Activated CD4-positive, alpha-beta T cell treated with anti-CD3 and anti-CD28 coated beads, Interleukin-2, amount 50 U/mL, for 24 hours (primary cell): ENCODE measurements at places on chromosomes 6 and 20.

- no peak for DNase-seq
These were observed 15.1 kb downstream of the GLYATL3 start for GRCh38 chr6:49514571-49515484.

- DNase-seq: no peak
These were observed 18.7 kb upstream of the TTPAL start for GRCh38 chr20:44457016-44457415.

DNA sequence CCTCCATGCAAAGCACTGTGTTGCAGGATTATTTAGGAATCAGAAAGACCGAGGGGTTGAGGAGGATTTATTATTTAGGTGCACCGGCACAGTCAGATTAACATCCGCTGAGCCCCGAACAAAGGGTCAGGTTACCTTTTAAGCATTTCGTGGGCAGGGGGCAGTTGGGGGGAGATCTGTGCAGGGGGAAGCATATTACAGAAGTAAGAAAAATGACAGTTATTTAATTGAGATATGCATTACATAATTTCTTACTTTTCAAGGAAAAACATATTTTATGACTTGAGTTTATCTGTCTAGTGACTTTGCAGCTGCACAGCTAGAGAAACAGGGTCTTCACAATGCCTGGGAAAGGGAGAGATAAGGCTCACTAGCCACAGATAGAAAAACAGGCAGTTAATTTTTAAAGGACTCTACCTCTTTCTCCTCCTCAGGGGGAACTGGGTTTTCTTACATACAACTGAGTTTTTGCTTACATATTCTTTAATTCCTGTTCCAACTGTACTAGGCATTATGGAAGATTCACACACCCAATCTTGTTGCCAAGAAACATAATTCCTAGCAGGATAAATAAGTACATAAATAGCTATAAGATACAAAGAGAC is 1.7 kb upstream of the HINT3 start:
- DNase-seq: no peak

DNA sequence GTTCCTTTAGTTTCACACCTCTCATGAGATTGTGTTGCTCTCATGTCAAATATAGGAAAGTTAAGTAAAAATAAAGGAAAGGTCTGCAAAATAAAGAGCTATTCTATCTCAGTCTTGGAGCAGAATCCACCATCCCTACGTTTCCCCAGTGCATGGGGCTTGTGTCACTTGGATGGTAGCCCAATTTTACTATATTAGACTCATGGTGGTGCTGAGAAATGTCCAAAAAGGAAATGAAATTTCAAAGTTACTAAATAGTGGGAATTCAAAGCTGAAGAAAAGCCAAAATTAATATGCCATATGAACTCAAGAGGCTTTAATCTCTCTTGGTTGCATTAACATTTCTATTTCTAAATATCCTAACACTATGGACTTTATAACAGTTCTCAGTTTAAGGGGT is 1283.3 kb upstream of the GJE1 start:
- DNase-seq: no peak

- DNase-seq: no peak
These were observed 263.5 kb upstream of the TAB2 start for GRCh38 chr6:149053848-149054558.

DNA sequence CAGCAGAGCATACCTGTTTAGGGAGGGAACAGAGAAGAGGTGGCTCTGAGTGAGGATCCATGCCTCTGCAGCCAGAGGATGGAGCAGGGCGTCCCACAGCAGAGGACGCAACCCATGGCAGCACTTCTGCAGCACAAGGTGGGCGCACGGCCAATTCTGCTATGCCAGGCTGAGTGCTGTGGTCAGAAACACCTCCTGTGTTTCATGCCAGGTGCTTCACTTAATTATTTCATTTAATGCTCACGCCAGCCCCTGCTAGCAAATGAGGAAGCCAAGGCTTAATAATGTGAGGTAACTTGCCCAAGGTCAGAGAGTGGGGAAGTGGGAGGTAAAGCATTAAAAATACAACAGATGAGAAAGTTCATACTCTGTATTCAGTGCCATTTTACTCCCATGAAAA is 68.5 kb upstream of the PTGIS start:
- DNase-seq: no peak

DNA sequence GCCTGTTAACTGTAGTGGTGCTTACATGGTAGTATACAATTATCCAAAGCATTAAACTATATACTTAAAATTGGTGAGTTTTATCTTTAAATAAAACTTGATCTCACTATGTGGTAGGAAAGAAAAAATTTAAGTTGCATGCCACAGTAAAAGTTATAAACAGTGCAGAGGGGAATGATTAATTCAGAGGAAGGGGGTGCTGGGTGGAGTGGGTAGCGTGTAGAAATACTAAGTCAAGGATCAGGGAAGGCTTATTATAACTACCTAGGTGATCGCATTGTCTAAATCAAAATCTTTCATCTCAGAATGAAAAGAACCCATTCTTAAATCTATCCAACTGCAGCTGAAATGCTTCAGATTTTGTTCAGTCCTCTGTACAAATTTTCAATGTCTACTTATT is 428.3 kb downstream of the ADGRB3 start:
- no peak for DNase-seq

- DNase-seq: no peak
These were observed 281.5 kb downstream of the TSHZ2 start for GRCh38 chr20:53253668-53254067.

DNA sequence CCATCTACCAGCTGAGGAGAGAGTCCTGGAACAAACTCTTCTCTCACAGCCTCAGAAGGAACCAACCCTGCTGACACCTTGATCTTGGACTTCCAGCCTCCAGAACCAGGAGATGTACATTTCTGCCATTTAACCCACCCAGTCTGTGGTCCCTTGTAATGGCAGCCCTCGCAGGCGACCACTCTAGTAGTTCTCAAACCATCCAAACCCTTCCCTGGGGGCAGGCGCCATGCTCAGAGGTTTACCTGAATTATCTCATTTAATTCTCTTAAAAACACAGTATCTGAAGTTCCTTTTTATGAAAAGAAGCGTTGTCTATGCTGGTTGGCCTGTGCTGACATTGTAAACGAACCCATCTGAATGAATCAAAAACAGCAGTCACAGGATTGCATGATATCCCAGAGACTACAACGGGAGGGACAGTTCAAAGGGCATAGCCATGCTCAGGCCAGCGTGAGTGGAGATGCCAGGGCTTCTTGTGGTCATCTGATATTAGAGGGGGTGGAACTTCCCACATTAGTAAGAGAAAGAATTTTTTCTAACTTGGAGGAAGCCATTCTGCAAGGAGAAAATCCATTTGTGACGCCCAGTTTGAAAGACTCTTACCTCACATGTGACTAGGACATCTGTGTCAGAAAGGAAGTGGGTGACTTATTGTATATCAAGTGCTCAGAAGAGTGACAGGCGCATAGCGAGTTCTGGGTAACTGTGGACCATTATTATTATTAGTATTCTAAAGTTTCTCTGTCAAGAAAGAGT is 17.2 kb upstream of the TAGAP start:
- DNase-seq: no peak

DNA sequence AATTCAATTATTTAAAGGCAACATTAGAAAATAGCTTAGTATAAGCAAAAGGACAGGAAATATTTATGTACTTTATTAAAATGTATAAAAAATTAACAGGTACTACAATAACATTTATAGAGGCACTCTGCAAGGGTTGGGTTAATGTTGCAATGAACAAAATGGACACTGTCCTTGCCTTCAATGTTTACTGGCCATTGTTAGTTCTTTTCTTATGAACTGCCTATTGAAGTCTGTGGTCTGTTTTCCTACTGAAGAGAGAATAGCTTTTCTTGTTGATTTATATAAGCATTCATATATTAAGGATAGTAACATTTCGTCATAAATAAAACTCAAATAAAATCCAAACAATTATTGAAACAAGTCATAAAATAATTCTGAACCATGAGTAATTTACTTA is 135.3 kb upstream of the BEND6 start:
- DNase-seq: no peak

DNA sequence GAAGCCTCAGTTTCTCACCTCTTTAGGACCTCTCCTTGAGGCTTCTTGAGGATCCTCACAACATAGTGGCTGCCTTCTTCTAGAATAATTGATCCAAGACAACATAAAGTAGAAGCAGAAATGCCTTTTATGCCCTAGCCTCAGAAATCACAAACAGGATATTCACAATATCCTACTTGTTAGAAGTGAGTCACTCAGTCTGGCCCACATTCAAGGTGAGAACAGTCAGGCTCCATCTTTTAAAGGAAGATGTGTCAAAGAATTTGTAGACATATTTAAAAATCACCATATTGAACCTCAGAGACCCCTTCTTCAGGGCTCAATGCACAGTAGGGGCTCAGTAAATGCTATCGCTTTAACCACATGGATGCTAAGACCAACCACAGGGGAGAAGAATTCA is 20.8 kb upstream of the FAM83D start:
- DNase-seq: no peak

GRCh38 chr6:139249395-139249794 is 42.4 kb downstream of the TXLNB start:
- peak; percentile 49 for DNase-seq

DNA sequence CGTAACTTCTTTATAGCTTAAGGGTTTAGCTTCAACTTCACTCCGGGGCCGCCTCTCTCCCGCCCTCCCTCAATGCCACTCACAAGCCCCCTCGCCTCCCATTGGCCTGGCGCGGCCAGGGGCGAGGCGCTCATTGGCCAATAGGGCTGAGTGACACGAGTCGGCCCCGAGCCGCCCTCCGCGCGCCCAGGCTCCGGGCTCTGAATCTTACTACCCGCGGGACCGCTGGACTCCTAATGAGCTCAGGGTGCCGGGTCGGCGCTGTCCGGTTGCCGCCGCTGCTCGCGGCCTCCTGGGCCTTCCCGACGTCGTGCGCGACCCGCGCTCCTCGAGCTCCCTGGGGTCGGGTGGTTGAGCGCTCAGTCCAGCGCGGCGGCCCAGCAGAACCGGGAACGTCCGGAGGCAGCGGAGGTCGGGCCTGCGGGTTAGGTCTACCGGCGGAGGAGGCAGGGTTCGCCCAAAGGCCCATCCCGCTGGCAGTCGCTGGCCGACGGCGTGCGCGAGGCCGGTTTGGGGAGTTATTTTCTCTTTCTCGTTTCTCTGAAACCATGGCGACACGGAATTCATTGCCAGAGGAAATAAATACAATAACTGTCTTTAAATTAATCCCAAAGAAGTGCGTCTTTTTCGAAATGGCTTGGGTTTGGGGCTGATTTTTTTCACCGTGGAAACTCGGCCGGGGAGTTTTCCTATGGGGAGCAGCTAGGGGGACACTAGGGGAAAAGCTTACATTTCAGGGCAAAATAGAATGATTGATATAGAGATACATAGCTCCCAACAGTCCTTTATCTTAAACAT is at the start of gene SIM1:
SIM1 (minus strand) TSS at position 19 of the 798 bp plus-strand sequence. CDS start 1,453 bp downstream, outside the sequence.
- DNase-seq: no peak

GRCh38 chr6:20479526-20479925 is 54.7 kb upstream of the CDKAL1 start:
- DNase-seq: no peak

GRCh38 chr20:14197097-14197496 is 140.3 kb downstream of the FLRT3 start:
- no peak for DNase-seq

GRCh38 chr6:75089151-75089897 is 116.5 kb downstream of the COL12A1 start:
- DNase-seq: no peak

GRCh38 chr6:114040871-114041270 is 69.9 kb upstream of the HDAC2 start:
- no peak for DNase-seq

DNA sequence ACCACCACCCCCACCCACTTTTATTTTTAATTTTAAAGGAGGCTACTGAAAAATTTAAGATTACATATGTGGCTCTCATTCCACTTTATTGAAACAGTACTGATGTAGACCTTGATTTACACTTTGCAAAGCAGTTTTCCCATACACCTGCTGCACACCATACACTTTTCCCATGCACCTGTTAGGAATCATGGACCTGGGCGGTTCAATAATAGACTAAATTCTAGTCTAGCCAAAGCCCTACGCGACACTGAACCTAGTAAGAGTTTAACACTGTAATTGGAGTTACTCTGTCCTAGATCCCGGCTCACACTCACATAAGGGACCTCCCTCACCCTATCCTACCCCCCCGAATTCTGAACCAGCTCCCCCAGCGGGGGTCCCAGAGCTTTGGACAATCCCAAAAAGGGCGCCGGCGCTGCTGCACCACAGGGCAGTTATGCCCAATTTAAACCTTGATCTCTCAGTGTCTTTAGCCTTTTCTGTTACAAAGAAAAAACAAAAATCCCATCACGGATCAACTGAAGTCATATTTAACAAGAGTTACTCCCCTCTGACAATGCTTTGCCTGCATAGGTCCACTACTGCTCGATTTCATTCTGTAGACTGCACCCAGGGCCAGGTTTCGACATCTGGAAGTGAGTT is 2.4 kb upstream of the GCLC start:
- DNase-seq: no peak

DNA sequence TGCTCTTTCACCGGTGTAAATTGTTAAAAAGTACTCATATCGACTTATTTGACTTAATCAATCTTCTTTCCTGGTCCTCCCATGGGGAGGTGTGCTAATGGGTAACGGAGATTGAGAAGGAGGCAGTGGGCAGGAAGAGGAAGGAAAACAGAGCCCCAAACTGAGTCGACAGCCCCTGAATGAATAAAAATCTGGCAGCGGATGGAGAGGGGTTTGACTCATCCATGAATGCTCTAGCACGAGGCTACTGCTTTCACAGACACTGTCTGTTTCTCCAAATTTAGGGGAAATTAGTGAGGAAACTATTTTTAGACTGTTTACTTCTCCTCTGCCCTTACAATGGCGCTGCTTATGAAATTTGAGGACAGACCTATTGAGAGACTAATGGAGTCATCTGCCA is 142.2 kb upstream of the ATXN1 start:
- no peak for DNase-seq

DNA sequence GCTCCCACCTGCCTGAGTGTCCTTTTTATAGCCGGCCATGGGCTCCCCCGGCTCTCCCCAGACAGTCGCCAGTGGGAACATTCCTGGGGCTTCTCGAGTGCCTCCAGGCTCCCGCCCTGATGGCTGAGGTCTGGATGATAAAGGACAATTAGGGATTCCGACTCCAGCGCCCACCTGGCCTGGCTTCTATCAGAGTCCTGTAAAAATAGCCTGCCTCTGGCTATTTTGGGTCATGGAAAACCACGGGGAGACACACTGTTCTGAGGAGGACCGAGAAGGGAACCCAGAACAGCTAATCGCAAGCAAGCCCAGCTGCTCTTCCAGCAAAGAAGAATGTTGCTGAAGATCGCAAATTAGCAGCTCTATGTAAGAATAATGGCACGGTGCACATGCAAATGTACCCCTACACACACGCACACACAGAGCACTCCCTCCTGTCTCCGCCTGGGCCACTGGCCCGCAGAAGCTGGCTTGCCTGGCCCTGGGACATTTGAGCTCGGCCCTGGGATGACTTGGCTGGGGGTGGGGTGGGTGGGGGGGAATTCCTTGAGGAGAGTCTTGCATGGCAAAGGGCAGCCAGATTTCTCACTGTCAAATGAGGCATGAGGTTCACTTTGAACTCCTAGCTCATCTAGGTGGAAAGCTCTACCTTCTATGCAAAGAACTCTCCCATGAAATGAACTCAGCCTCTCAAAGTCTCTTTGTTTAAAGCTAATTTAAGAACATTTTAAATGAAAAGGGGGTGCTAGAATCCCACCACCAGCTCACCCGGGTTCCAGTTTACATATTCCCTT is 55.3 kb downstream of the CTCFL start:
- DNase-seq: no peak
